PC-9 (cell line): ENCODE measurements at places on chromosomes 3 and 15.

DNA sequence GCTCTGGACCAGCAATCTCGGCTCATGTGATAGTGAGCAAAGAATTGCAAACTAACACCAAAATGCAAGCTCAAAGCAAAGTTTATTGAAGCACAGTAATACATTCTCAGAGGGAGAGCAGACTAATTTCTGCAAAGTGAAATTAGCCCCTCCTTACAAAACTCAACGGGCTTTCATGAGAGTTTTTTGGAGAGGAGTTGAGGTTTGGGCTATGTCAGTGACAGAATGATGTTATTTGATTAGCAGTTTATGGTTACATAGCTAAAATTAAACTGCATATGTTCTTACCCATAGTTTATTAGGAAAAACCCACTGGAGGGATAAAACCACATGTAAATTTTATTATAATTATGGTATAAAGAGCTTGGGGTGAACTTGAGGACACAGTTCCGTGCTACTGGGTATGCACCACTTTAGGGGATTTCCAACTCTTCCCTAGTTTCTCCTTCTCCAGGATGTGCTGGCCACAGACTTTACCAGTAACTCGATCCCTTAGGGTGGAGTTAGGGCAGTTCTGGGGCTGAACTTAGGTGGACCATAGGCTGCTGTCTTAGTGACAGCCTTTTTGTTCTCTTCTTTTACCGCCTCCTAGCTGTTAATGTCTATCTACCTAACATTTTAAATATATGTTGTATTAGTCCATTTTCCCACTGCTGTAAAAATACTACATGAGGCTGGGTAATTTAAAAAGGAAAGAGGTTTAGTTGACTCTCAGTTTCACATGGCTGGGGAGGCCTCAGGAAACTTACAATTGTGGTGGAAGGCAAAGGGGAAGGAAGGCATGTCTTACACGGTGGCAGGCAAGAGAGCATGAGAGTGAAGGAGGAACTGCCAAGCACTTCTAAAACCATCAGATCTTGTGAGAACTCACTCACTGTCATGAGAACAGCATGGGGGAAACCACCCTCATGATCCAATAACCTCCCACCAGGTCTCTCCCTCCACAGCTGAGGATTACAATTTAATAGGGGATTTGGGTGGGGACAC lies 8.9 kb upstream of the AADACL2 start:
- H3K4me3 ChIP-seq = no peak overlapping the region
- H3K36me3 ChIP-seq = no peaks in the 10 kb centered on the region
- no peaks in the 10 kb centered on the region for H3K27me3 ChIP-seq
- no peak overlapping the region for H3K27ac ChIP-seq
- no peak for DNase-seq

DNA sequence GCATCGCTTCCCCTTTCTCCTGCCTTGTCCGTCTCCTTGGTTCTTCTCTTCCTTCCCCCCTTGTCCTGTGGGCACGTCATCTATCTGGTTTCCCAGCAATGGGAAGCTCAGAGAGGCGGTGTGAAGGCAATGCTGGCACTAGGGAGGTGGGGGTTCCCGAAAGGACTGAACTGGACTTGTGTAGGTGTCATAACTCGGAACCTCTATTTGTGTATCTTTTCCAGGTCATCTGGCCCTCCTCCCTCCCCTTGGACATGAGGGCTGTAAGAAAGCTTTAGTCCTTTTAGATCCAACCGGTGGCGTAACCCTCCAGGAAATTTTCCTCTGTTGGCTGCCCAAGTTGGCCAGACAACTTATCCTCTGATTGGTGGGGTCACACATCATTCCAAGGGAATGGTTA lies 231.5 kb upstream of the TLE3 start:
- DNase-seq = no peak
- H3K27me3 ChIP-seq = no peaks in the 10 kb centered on the region
- H3K36me3 ChIP-seq = no peaks in the 10 kb centered on the region
- H3K4me1 ChIP-seq = peaks cover 20% of the 10 kb centered on the region
- no peak overlapping the region for H3K27ac ChIP-seq
- no peak overlapping the region for H3K4me3 ChIP-seq

- H3K36me3 ChIP-seq = no peaks in the 10 kb centered on the region
- no peaks in the 10 kb centered on the region for H3K4me1 ChIP-seq
- DNase-seq = no peak
- no peak overlapping the region for H3K27ac ChIP-seq
Measured at GRCh38 chr15:44314512-44314911, 26.0 kb downstream of the GOLM2 start.

- DNase-seq = no peak
- H3K36me3 ChIP-seq = no peaks in the 10 kb centered on the region
- H3K4me1 ChIP-seq = no peaks in the 10 kb centered on the region
- H3K27me3 ChIP-seq = no peaks in the 10 kb centered on the region
Measured at GRCh38 chr3:179308001-179308400, 14.8 kb upstream of the ZNF639 start.
